Left lung (tissue), 14 donors: ENCODE measurements at places on chromosomes 1 and 21. TPM values are rescaled to one million over a fixed set of nuclear protein-coding genes. Genes with fewer than 3 reads are reported as not detected.

DNA sequence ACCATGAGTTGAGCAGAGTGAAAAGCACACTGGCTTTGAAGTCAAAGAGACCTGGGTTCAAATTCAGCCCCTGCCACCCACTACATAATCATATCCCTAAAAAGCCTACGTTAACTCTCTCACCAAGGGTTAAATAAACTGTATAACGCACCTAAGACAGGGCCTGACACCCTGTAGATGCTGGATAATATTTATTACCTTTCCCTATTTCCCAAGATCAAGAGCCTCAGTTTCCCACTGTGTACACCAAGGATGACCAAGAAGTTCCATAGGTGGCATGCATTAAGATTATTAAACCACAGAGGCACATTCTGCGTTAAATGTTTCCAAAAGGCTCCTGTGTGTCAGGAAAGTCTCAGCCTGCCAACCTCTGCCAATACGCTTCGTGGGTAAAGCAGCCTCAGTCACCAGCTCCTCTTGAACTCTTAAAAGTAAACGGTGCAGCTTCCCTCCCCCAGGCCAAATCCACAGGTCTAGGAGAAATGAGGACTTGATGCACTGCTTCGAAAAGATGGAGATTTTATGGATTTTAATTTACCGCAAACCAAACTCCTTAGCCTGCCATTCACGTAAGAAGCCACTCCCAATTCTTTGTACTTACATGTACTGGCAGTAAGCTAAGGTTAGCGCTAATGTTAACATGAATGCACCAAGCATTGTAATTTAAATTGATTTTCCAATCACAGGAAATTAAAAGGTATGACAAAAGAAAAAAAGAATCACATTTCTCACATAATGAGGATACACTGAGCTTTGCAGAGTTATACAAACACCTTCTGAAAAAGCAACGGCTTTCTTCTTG is 2.6 kb downstream of the USP24 start:
- H3K27ac ChIP-seq, result peak overlapping the region; percentile 94
- DNase-seq, result no peak
- H3K36me3 ChIP-seq, result no peaks in the 10 kb centered on the region

- H3K27ac ChIP-seq, result peak within 1 kb of the TSS; percentile 4
- no peaks in the 10 kb centered on the region for H3K36me3 ChIP-seq
- H3K4me1 ChIP-seq, result no peaks in the 10 kb centered on the region
- no peaks in the 10 kb centered on the region for H3K27me3 ChIP-seq
Observed at GRCh38 chr1:161367684-161368400, at the start of gene CFAP126. TSS of gene CFAP126 (minus strand) at chr1:161367876. CDS start at chr1:161367868, 8 bp downstream.

DNA sequence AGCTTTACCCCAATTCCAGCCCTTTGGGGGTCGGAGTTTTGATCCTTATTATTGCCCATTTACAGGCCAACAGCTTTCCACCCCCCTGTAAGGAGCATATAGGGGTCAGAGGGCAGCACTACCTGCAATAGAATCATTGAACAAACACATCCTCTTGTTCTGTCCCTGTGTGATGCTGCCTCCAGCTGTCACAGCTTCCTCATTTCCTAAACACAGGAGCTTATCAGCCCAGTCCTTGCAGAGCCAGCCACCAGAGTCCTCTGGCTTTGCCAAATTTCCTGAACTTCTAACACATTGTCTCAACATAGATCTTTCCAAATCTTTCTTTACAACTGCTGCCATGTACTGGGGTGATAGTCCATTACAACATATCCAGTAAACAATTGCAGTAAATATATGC is 32.8 kb upstream of the PTBP2 start:
- H3K4me1 ChIP-seq, result no peaks in the 10 kb centered on the region
- H3K36me3 ChIP-seq, result no peaks in the 10 kb centered on the region
- no peaks in the 10 kb centered on the region for H3K27me3 ChIP-seq
- no peak overlapping the region for H3K27ac ChIP-seq
- H3K4me3 ChIP-seq, result no peak overlapping the region

DNA sequence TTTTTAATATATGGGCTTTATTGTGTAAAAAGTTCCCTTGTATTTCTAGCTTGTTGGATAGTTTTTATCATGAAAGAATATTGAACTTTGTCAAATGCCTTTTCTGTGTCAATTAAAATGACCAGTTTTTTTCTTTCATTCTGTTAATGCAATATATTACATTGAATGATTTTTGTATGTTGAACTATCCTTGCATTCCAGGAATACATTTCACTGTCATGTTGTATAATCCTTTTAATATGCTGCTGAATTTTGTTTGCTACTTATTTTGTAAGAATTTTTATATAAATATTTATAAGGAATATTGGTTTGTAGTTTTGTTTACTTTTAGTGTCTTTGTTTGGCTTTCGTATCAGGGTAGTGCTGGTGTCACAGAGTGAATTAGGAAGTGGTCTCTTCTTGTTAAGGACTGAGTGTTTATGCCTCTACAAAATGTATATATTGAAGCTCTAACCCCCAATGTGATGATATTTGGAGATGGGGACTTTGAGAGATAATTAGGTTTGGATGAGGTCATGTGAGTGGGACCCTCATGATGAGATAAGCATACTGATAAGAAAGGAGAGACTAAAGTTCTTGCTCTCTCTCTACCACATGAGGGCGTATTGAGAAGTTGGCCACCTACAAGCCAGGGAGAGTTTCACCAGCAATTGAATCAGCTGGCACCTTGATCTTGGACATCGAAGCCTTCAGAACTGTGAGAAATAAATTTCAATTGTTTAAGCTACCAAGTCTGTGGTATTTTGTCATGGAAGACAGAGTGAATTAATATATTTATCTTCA is 12.0 kb upstream of the SLAMF6 start:
- no peaks in the 10 kb centered on the region for H3K36me3 ChIP-seq
- DNase-seq, result no peak

GRCh38 chr1:155320661-155321617 is at the start of gene RUSC1:
TSS of gene RUSC1 (plus strand) at chr1:155320894. CDS start at chr1:155321774, 880 bp downstream.
- H3K4me1 ChIP-seq, result peaks cover 11% of the 10 kb centered on the region
- H3K4me3 ChIP-seq, result peak within 1 kb of the TSS; percentile 36
- peak; percentile 84 for DNase-seq
- peak within 1 kb of the TSS; percentile 3 for H3K27ac ChIP-seq
- H3K27me3 ChIP-seq, result no peaks in the 10 kb centered on the region
- peaks cover 36% of the 10 kb centered on the region for H3K36me3 ChIP-seq

Gene PRDX1
- total RNA-seq, result 427 TPM
